ENCODE measurements at places on chromosomes 1 and 21.

GRCh38 chr1:76314730-76315129 lies 240.2 kb downstream of the ST6GALNAC3 start:
- no peak for DNase-seq

DNA sequence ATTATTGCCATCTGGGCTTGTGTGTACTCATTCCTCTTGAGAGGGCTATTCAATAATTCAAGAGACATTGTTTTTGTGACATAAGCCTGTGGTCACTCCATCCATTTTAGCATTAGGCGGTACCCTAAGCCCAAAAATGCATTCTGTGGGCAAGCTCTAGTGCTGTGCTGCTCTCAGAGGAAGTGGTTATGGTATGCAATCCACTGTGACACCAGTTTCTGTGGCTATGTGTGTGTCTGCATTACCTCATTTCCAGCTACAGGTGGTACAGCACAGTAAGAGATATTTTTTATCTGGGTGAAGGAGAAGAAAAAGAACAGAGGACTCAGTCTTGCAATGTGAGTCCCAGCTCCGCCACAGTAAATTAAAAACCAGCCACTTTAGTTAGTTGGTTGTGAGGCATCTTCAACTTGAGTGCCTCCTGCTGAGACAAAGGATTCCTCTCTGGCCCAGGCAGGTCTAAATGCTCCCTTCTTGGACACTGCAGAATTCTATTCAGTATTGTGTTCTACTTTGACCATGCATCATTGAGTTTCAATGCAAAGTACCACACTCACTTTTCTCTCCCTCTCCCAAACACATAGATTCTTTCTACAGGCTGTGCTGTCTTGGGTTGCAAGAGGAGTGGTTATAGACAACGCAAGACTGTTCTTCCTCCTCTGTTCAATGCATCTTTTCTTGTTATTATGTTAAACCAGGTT lies 777.8 kb upstream of the BRINP3 start:
- no peak for DNase-seq

DNA sequence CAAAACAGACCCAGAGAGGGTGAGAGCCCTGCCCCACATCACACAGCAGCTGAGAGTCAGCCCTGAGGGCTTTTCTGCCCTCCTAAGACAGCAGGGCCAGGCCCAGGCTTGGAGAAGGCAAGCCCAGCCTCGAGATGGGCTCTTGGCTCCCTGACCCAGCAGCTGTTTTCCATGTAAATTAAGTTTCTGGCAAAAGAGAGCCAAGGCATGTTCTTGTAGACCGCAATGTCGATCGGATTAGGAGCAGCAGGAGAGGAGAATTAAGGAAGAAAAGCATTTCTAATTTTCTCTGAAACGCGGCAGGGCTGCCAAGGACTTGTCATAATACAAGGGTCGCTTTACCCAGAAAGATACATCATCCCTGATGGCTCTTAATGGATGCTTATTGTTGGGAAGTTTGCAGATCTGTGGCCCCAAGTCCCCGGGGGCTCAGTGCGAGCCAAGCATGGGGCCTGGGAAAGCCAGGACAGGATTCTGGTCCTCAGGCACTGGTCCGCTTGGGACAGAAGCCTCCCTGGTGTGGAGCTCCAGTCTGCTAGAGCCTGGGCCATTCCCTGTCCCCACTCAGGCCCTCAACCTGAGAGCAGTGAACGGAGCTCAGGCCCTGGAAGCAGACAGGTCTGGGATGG lies 62.8 kb downstream of the DMRTB1 start:
- no peak for DNase-seq

DNA sequence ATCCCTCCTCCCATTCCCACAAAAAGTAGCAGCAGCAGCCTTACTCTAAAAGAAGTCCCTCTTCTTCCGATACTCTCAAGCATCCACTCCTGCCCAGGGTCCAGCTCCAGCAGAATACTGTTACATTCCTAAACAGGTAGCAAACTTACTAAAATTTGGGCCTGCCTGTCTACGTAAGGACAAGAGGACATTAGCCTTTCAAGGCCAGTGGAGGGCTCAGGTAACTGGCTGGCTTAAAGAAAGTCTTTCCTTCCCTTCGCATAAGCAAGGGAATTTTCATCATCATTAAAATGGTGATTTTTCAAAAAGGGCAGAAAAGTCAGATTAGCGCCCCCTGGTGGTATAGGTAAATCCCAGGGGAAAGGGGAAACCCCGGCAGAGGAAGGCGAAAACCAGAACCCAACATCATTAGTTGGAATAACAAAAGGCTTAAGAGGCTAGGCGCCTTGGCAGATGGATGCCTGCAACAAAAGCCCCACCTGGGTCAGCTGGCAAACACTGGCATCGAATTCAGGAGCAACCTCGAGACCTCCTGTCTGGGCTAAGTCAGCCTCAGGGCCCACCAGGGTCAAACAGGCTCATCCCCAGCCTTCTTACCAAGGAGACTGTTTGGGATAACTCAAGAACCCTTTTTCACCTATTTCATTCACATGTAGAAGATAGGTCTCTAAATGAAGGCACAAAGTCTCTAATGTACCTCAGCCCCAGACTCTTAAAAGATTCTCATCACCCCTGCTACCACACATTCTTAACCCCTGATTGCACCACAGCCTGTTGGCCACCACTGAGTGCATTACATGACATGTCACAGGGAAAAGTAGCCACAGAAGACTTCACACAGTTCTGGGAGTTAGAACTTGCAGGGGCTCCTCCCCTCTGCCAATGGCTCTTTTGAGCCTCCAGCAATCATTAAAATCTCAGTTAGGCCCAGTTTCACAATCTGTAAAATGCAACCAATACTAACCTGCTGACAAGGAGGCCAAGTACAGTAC lies 36.7 kb downstream of the ERI3 start:
- no peak for DNase-seq

- no peak for DNase-seq
Observed at GRCh38 chr1:16298653-16299052, 53.6 kb downstream of the FBXO42 start.

- no peak for DNase-seq
Observed at GRCh38 chr1:61322769-61323168, 240.4 kb downstream of the NFIA start.

DNA sequence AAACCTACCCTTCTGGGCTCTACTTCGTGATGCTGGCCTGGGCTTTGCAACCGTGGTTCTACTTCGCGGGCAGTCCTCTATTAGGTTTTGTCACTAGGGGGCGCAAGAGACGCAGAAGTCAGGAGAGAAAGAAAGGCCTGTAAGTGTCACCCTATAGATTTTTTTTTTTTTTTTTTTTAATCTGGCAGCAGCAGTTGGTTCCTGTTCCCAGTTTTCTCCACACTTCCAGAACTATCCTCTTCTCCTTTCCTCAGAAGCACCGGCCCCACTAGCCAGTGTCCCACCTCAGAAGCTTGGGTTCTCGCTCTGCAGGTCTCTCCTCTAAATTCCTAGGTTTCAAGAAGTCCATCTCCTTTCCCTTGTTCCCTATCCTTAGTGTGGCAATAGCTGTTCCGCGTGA lies 9.1 kb upstream of the LCE2D start:
- DNase-seq: no peak

DNA sequence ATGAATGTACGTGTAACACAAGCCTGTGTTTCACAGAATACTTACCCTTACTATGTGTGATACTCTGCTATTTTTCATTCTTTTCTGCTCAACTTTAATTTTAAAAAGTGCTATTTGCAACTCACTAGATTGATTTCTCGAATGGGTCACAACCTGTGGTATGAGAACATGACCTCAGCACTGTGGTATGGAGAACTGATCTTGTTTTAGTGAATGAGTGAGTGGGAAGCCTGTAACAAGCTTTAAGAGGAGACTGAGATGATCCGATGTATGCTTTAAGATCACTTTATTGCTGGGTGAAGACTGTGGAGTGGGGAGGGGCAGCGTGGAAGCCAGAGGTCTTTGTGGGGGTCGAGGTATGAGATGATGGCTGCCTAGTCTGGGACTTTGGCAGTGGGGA lies 21.6 kb downstream of the MECR start:
- DNase-seq: no peak

GRCh38 chr21:35311985-35312384 lies 262.9 kb upstream of the RUNX1 start:
- no peak for DNase-seq

GRCh38 chr1:245823408-245824147 lies 668.8 kb downstream of the KIF26B start:
- no peak for DNase-seq

GRCh38 chr1:66503841-66504470 lies 30.0 kb upstream of the SGIP1 start:
- peak; percentile 33 for DNase-seq

DNA sequence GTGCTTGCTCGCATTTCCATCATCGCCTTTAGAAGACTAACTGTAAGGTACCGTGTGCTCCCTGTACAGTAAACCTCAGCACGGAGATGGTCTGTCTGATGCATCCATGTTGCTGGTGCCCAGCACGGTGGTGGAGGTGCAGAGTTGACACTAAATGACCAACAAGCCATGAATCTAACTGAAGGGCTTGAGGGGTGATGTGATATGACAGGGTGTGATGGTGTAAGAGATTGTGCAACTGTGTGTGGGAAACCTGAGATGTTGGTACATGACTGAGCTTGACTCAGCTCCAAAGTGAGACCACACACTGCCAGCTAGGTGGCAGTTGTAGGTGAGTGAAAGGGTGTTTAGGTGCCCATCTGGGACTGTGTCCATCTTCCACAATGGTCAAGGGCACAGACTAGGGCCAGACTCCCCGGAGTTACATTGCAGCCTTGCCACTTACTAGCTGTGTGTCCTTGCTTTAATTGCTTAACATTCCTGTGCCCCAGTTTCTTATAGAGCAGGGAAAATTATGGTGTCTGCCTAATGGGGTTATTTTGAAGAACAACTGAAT lies 21.4 kb downstream of the SLC2A1 start:
- no peak for DNase-seq

GRCh38 chr1:232570007-232570406 lies 59.9 kb downstream of the SIPA1L2 start:
- DNase-seq: no peak

DNA sequence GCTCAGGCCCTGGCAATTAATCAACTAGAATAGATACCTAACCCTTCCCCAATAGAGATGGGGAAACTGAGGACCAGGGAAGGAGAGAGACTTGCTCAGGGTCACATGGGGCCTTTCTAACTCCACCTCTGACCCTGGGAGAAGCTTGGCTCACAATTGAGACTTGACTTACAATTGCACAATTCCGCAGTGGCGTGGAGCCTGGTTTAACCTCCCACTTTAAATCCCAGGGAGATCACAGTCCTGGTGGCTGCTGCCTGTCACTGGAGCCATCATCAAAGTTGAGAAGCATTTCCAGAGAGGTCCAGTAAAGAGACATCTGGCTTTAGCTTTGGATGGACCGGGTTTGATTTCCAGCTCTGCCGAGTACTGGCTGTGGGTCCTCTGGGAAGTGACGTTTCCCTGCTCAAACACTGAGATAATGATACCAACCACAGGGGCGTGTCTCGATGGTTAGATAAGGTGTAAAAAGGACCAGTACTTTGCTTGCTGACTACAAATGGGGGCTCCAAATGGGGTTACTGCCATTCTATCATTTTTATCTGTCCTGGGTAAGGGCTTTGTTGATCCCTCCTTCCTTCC lies 39.3 kb downstream of the TRIM62 start:
- DNase-seq: peak; percentile 57

DNA sequence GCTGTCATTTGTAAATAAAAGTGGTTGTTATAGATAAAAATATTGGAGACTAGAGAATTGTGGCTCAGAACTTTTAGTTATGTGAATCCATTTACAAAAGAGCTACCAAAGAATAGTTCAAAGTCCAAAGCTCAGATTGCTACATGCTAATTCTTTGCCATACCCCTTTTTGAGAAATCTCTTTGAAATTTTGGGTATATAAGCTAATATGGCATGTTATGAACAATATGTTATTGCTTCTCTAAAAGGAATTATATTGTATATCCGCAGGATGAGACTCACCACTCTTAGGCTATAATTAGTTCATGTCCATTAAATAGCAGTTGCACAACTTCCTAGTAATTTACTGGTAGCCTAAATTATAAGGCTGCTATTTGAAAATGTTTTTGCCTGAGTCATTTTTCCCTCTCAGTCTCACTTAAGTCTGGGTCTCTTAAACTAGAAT lies 178.0 kb downstream of the ZNF281 start:
- no peak for DNase-seq

DNA sequence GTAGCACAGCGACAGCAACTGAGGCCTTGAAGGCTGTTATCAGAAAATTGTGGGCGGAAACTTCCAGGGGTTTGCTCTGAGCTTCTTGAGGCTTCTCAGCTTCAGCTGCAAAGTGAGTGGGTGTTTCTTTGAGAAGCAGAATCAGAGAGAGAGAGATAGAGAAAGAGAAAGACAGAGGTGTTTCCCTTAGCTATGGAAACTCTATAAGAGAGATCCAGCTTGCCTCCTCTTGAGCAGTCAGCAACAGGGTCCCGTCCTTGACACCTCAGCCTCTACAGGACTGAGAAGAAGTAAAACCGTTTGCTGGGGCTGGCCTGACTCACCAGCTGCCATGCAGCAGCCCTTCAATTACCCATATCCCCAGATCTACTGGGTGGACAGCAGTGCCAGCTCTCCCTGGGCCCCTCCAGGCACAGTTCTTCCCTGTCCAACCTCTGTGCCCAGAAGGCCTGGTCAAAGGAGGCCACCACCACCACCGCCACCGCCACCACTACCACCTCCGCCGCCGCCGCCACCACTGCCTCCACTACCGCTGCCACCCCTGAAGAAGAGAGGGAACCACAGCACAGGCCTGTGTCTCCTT lies at the start of gene FASLG:
FASLG (plus strand) TSS at position 233 of the 583 bp plus-strand sequence; CDS start at position 332, 99 bp downstream.
- no peak for DNase-seq

DNA sequence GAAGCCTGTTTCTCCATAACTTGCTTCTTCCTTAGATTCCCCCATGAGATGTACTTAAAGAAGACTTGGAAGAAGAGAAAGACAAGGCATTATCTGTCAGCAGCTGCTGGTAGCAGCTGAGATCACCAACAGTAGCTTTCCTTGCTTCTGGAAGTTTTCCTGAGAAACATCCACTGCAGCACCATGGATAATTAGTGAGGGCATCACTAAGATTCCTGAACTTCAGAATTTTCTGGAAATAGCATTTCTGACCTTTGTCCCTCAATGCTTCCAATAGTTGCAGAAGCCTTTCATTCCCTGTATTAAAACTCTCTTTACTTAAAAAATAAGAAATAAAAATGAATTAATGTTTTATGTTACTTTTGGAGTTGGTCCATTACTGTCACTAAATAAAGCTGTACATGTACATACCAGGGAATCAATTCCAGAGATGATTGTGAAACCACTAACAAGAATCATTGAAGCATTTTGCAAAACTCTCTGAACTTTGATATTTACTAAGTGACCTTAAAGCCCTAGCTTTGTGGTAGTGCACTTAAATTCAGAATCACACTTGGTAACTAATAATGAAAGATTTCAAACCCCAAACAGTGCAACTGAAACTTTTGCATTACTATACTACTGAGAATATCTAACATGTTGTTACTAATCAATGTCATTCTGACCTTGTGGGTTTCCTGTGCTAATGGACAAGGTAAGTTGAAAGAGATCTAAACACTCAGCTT lies at the start of gene CFHR4:
CFHR4 (plus strand) TSS at position 538 of the 725 bp plus-strand sequence; CDS start at position 637, 99 bp downstream.
- no peak for DNase-seq

DNA sequence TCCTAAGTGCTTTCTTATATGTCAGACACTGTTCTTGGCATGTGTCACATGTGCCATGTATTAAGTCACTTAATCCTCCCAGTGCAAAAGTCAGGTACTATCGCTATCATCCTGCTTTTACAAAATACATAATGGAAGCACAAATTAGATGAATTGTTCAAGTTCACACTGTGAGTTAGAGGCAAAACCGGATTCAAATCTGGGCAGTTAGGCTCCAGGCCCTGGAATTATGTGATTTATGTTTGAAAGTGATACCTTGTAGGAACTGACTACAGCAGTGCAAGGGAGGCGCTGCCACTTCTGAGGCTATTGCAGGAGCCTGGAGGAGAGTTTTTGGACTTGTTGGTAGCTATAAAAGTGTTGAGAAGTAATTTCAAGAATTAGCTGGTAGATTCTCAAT lies 358.3 kb downstream of the HLX start:
- DNase-seq: no peak

- DNase-seq: no peak
Observed at GRCh38 chr1:155035936-155036335, 2.3 kb downstream of the DCST1 start.
